Fibroblast of skin of abdomen (primary cell): ENCODE measurements at places on chromosomes 7 and 10.

DNA sequence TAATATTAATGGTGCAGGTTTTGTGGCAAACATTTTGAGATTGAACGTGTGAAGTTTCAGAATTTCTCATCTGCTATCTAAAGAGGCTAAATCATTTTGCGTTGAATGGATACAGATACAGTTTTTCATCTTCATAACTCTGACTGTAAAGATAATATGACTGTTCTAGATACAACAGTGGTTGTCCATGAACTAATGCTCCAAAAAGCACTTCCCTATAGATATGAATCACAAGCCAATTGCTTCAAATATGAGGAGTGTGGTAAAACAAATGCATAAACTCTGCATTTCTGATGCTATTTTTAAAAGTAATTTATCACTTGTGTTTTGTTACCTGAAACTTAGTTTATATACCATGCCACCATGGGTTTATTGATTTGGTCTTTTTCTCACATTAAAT, 750.1 kb downstream of the MAGI2 start:
- DNase-seq = peak; percentile 30

DNA sequence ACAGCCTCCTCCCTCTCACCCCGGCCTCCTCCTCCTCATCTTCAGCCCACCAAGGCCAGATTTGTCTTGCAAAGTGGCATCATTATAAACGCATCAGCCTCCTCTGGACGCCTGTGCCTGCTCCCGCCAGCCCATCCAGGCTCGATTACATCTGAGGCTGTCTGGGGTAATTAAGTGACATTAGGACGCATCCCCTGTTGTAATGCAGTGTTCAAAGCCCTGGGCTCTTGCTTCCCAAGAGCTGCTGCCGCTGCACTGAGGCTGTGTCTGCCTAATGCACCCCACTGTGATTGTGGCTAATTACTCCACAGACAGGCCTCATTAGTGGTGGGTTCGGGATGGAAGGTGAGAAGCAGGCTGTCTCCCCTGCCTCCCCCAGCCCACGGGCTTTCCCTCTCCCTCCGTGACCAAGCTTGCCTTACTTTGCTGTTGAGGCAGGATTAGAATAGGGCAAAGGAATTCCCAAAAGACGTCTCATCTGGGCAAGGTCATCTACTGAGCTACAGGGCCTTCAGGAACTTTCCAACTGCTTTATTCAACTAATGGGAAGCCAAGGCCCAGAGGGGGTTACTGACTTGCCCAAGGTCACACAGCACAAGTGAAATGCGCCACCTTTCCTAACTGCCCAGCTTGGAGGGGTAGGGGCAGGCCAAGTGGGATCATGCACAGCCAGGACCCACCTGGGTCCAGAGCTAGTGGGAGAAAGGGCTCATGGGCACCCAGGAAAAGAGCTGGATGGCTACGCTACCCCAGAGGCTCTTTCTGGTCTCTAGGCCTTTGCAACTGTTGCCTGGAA, 66.2 kb upstream of the PCBD1 start:
- no peak for DNase-seq

GRCh38 chr10:9878383-9878782, 1139.3 kb upstream of the CELF2 start:
- DNase-seq = no peak

DNA sequence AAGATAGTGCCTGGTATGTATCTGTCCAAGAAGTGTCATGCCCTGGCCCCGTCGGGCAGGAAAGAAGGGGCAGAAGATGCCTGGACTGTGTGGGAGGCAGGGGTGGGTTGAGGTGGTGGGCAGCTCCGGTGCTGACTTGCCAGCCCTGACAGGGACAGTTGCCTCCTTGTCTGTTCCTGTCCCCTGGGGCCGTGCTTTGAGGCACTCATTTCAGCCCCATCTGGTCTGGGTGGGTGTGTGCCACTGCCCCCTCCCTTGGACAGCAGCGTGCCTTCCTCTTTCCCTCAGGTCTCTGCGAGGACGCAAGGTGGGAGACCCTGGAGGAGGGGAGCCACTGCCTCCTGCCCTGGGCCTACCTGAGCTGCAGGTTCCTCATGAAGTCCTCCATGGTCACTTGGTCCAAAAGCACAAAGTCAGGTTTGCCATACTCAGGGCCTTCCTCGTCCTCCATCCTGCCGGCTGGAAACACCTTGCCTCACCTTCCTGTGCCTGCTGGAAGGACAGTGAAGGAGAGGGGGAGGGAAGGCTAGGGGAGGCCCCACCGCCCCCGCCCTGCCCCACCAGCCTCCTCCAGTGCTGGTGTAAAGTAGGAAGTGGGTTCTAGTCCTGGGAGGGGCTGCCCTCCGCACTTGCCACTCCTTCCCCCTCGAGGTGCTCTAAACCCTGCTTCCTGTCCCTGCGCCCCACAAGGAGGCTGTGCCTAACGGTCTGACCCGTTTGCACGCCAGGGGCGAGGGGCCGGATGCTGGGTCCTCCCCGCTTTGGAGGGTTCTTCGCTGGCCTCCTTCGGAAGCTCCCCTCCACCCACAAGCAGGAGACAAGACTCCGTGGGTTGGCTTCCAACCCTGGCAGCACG, at the start of gene MYO1G:
Gene MYO1G (minus strand): TSS at position 505 of the 856 bp plus-strand sequence. CDS start 54 bp downstream, at position 451.
- no peak for DNase-seq

DNA sequence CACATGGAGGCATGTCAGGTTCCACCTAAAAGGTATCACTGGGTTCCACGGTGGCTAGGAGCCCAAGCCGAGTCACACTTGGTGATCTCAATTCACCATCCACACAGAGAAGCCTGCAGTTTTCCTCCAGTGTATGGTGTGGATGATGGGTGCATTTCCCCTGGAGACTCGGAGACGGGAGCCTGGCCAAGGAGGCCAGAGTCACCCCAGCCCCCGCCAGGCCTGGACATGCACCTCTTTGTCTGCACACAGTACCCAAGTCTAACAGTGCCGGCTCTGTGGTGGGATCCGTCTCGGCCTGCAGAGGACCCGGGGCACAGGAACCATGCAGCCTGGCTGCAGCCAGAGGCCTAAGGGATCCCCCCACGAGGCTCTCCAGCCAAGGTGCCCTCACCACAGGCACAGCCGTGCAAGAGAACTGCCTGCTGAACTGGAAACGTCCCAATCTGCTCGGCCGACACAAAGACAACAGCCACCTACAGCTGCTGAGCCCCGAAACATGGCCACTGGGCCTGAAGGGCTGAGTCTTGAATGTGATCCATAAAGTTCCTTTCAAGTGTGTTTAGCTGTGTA, 75.2 kb downstream of the DIP2C start:
- DNase-seq = no peak

- DNase-seq = no peak
Measured at GRCh38 chr10:92846854-92847201, 1.5 kb upstream of the EXOC6 start.

DNA sequence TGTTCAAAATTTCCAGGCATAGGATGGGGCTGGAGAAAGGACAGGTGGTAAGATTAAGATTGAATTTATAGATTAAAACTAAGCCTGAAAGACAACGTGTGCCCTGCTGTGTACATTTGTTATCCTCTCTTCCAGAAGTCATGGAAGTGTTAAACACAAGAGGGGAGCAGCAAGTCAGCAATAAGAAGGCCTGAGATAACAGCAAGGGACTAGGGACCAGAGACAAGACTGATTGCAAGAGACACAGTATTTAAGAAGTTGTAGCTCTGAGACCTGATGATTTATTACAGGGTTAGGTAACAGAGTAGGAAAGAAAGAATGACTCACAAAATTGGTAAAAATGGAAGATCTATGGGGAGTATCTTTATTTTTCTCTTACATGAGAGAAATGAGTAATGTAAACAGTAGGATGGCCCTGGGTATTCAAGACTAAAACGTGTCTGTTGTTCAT, 55.7 kb upstream of the COL1A2 start:
- DNase-seq = peak; percentile 79

DNA sequence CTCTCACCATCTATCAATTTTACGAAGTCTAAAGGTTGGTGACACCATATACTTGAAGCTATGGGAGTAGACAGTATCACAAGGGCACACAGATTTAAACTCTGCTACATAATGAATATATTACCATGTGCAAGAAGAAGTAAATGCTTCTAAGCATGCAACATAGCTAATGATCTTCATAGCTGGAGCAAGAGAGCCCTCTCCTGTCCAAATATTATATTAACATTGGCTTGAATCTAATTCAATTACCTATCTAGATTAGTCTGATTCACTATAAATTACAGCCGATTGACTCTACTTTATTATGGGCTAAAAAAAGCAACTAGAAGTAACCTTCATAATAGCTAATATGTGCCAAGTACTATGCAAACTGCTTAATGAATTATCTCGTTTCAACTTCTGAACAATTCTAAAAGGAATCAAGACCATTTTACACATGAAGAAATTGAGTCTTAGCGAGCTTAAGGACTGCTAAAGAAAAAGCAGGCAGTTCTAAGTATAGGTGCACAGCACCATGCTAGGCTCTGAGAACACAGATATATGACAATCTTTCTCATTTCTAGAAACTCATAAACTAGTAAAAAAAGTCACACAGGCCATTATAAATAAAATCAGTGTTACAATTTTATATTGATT, 21.9 kb downstream of the FRA10AC1 start:
- peak; percentile 22 for DNase-seq

DNA sequence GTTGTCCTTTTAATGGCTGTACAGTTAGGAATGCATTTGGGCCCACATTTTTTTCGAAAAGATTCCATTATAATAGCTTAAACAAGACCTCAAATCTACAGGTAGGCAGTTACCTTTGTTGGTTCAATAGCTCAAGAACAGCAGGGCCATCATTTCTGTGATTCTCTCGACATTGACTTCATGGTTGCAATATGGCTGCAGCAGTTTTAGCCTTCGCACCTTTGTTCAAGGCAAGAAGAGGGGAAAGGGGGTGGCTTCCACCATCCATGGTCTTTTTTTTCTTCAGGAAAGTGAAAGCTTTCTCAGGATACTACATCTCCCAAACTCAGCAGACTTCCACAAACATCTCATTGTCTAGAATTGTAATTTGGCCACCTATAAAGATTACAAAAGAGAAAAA, 2.2 kb upstream of the KBTBD2 start:
- no peak for DNase-seq

DNA sequence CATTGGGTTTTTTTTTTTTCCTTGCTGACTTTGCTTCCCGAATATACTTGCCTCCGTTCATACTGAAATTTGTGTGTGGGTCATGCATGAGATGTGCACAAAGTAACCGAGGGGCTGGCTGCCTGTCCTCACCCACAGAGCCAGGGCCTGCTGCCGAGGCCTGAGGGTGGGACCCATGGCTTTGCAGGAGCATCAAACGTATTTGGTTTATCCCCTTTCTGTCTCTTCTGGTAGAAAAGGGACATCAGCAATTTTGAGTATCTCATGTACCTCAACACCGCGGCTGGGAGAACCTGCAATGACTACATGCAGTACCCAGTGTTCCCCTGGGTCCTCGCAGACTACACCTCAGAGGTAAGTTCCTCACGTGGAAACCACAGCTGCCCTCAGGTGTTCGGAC, 3.5 kb upstream of the LRRC18 start:
- DNase-seq = no peak

GRCh38 chr10:31677195-31678138, 251.2 kb downstream of the ARHGAP12 start:
- DNase-seq = no peak

DNA sequence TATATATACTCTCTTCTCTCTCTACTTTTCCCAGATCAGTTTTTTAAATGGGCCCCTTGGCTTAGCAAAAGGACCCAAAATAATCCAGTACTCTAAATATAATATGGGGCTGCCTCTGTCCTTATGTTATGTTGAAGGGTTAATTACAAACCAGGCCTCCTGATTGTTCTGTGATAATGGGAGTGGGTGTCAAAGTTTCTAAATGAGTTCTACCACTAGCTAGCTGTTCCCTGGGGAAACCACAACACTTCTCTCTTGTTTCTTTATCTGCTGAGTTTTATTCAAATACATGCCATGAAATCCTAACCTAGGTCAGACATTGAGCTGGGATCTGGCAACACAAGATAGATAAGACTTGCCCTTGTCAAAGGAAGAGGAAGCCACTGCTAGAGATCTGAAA, 3.8 kb downstream of the HTR5A start:
- DNase-seq = no peak

DNA sequence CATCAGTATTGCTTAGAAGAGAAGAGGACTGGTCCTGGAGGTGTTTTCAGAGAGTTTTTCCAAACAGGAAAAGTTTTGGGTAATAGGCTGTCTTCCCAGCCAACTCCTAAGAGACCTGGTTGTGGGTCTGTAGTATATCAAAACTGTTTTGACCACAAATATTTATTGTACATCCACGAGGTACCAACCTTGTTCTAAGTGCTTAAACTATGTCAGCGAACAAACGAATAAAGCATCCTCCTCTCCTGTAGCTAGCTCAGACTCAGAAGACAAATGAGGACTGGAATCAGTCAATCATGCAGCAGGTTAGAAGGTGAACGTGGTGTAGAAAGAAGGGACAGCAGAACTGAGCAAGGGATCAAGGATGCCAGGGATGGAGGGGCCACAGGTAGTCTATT, 61.6 kb upstream of the MKI67 start:
- no peak for DNase-seq

DNA sequence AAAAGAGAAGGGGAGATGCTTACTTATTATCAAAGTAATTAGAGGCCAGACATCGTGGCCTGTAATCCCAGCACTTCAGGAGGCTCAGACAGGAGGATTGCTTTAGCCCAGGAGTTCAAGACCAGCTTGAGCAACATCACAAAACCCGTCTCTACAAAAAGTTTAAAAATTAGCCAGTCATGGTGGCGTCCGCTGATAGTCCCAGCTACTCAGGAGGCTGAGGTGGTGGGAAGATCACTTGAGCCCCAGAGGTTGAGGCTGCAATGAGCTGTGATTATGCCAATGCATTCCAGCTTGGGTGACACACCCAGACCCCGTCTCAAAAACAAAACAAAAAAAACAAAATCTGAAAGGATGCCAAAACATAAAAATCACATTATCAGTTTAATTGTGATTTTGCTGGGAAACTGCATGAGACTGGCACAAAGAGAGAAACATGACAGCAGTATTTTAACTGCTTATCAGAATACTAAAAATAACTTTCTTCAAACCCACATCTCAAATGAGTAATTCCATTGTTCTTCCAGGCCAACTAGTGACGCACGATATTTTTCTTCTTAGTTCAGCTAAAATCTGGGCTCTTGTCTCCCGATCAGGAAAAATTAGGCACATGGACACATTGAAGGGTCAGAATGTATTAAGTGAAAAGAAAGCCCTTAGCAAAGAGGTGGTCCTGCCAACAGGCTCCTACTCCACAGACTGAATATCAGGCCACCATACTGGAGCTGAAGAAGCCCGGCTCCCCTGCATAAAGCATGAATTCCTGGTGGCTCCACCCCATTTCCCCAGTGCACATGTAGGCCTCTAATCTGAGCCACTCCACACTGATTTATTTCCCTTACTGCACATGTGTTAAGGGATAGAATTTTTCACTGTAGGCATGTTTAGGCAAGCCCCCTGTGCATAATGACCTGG, 9.6 kb upstream of the CCM2 start:
- DNase-seq = peak; percentile 31

GRCh38 chr10:58963101-58963534, 213.3 kb upstream of the PHYHIPL start:
- no peak for DNase-seq

- DNase-seq = no peak
Measured at GRCh38 chr7:111388016-111388415, 174.3 kb downstream of the IMMP2L start.

DNA sequence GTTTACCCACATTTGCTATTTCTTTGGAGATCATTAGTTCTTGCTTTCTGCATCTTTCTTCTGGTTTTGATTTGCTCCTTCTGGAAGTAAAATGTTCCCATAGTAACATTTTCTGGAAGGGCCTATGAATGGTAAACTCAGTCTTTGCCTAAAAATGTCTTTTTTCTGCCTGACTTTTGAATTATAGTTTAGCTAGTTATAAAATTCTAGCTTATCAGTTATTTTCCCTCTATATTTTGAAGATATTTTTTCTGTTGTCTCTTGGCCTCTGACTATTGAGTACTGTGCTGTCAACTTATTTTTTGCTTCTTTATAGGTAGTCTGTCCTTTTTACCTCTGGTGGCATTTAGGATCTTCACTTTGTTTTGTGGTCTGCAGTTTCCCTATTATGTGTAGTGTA, 21.6 kb upstream of the MTURN start:
- no peak for DNase-seq
